Fibroblast of skin of left quadriceps (primary cell): ENCODE measurements at places on chromosomes 16 and 17.

DNA sequence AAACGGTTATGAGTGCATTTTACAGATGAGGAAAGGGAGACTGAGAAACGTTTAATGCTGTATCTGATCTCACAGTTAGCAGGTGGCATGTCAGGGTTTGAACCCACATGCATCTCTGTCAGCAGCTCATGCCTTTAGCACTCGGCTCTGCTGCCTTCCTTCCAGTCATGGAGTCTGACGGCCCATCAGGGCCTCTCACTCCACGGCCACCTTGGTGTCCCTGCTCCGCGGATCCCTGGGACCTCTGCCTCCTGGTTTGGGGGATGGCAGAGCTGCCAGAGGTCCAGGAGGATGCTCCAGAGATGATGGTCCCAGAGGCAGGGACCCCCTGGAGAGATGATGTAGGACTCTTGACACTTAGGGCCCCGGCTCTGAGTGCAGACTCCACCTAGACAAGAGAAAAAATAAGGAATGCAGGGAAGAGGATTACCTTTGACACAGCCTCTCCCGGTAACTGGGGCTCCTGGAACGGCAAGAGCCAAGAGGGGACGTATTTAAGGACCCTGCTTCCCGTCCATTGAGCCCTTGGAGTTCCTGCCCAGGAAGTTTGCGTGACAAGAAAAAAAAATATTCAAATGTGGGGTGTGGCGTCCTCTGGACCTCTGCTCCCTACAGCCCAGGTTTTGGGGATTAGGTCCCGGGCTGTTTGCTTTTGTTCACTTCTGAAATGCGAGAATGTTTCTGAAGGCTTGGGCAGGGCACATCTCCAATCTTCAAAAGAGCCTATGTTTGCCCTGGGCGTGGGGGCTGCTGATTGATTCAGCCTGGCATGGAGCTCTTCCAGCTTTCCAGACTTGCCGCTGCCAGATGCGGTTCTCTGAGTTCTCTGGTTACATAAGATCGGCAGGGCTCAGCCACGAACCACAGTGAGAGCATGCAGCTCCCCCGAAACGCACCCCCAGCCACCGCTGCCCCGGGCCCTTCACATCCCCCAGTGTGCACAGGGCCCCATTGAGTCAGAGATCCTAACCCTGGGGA is at the start of gene ALDH3A1:
Gene ALDH3A1, minus strand, starts transcription at position 470 of the 978 bp plus-strand sequence. CDS start 3,169 bp downstream, outside the sequence.
- DNase-seq = no peak

- DNase-seq = no peak
Measured at GRCh38 chr17:32370426-32370825, 20.5 kb downstream of the ZNF207 start.

DNA sequence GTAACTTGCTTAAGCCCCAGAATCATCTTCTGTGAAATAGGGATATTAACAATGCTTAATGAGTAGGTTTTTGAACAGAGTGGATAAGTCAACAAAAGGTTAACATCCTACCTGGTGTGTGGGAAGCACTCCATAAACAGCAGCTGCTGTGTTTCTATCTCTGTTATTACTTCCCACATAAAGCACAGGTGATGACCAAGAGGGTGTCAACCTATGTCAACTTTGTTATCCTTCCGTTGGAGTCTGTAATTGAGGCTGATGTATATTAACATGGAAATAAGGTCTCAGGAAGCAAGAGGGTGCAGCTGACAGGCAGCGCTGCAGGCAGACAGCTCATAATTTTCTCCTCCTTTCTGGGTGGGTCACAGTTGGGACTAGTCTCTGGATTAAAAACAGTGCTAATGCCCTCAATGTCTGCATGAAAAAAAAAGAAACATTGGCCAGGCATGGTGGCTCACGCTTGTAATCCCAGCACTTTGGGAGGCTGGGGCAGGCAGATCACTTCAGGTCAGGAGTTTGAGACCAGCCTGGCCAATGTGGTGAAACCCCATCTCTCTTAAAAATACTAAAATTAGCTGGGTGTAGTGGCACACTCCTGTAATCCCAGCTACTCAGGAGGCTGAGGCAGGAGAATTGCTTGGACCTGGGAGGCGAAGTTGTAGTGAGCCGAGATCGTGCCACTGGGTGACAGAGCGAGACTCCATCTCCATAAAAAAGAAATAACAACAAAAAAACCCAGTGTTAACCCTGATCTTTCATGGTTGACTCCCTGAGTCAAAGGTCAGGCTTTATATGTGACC is 269.6 kb downstream of the SNX29 start:
- no peak for DNase-seq

DNA sequence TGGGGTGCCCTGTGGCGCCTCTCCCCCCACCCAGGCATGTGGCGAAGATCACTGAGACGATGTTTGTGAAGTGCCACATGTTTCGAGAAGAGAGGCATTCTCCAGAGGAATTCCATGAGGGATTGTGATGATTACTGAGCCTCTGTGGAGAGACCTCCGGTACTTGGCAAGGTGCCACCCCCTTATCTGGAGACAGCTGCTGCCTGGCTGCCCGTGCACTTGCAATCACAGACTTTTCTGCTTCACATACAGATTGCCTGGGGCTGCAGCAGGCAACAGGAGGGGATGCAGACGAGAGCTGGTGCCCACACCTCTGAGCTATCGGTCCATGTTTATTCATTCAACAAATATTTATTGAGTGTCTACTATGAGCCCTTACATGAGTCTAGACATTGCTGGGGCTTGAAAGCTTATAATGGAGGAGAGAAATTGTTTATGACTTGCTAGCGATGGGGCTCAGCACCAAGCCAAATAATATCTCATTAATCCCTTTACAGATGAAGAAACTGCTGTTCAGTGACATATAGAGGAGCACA is 317.2 kb upstream of the ZFHX3 start:
- peak; percentile 3 for DNase-seq

GRCh38 chr17:40056379-40057015 is 2.3 kb upstream of the MED24 start:
- DNase-seq = no peak

GRCh38 chr17:45841883-45842525 is 2.7 kb upstream of the SPPL2C start:
- no peak for DNase-seq

- no peak for DNase-seq
Measured at GRCh38 chr16:47229053-47230050, 85.6 kb upstream of the NETO2 start.

GRCh38 chr17:68937890-68938514 is 17.2 kb downstream of the ABCA8 start:
- no peak for DNase-seq

GRCh38 chr16:75333721-75334163 is 82.3 kb upstream of the BCAR1 start:
- no peak for DNase-seq

- DNase-seq = no peak
Measured at GRCh38 chr16:82108100-82108499, 61.9 kb downstream of the MPHOSPH6 start.

DNA sequence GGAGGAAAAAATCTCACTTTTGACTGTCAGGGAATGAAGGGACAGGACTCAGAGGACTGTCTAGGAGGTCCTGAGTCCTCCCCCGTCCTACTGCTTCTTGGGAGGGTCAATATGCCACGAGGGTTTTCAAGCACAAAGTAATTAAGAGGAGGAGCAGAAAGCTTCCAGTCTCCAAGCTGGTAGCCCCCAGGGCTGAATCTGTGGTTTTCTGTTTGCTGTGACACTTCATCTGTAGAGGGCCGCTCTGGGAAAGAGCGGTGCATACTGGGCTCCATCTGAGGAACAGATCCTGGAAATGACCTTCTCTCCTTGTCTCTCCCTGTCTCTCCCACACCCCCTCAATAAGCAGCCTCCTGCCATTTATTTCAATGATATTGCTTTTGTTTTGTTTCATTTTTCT is 180.1 kb upstream of the SDK2 start:
- DNase-seq = no peak

DNA sequence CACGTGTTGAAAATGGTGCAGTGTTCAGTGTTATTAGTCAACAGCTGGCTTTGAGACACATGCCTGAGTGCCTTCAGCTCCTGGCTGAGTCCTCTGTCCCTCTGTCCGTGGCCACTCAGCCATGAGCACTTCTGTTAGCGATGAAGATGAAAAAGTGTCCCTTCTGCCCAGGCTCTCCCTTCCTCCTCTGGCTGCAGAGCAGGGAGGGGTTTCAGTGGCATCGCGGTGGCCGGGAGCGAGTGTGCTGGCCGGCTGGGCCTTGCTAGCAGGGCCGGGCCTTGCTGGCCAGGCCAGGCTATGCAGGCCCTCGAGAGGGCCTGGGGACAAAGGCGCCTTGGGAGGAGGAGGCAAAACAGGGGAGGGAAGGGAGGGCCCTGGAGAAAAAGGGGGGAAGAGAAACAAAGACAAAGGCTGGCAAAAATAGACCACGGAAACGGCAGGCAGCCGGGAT is 47.7 kb downstream of the CMIP start:
- no peak for DNase-seq

DNA sequence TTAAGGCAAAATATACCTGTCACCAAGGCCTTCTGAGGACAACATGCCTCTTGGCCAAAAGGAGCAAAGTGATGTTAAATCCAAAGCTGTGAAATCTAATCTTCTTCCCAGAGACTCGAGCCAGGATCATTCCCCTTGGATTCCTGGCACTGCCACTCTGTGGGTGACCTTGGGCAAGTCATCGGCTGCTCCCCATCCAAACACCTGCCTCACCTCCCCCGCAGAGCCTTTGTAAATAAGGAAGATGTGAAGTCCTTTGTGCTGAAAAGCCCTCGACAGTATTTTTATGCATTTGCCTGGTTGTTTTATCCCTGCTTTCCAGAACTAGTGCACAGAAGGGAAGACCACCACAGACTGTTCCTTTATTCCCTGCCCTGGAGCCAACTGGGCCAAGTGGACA is 5.4 kb upstream of the CEP295NL start:
- DNase-seq = no peak

- no peak for DNase-seq
Measured at GRCh38 chr16:49017501-49017900, 264.1 kb downstream of the CBLN1 start.

GRCh38 chr16:11297492-11298142 is 16.5 kb upstream of the PRM1 start:
- DNase-seq = no peak

DNA sequence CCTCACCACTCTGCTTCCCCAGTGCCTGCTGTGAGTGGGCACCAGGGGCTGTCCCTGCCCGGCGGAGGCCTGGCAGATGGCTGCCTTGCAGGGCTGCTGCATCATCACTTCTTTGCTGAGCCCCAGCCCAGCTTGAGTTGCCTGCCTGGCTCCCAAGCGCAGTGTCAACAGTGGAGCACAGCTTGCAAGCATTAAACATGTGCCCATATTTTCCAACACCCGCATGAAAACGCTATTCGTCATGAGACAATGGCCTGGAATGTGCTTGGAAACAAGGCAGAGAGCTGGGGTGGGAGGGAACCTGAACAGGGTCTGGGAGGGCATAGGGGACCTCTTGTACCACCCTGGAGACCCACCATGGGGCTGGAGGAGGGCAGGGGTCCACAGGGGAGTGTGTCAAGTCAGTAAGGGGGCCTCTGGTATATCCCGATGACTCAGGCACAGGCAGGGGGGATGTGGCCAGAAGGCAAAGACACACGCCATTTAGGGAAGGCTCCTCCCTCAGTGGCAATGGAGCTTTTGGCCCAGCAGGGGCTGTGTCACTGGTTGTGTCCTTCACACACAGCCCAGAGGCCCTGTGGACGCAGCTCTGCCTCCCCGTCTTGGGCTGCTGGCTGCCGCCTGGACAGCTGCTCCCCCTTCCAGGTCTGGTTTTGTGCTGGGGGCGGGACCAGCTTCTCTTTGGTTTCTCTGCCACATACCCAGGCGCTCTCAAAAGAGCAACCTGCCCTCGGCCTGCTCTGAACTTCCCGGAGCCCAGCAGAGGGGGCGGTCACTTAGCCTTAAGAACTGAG is 17.4 kb upstream of the MTSS2 start:
- peak; percentile 85 for DNase-seq

DNA sequence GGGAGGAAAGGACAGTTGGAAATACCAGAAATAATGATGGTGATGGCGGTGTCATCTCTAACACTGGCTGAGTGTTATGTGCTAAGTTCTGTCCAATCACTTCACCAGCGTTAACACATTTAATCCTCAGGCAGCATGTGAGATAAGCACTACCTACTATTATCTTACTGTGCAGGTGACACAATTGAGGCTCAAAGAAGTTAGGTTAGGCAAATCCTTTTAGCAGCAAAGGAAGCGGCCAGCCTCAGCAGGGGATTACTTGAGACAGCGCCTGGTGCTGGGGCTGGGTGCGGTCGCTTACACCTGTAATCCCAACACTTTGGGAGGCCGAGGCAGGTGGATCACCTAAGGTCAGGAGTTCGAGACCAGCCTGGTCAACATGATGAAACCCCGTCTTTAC is 18.7 kb upstream of the DHX8 start:
- DNase-seq = no peak

DNA sequence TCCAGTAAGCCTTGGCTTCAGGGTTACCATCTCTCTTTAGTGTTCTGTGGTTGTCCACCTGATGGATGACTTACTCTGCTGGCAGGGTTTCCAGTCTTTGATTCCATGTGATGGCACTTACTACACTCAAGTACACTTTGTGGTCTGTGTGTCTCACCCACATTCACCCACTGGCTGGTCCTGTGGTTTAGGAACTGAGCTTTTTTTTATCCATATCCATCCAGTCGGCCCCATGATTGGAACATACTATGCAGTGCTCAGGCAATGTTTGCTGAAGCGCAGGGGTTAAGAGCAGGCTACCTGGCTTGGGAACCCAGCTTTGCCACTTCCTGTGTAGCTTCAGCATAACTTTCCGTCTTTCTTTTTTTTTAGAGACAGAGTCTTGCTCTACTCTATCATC is 2.8 kb upstream of the FUS start:
- no peak for DNase-seq

GRCh38 chr17:64156670-64157069 is 26.7 kb upstream of the ERN1 start:
- DNase-seq = no peak

DNA sequence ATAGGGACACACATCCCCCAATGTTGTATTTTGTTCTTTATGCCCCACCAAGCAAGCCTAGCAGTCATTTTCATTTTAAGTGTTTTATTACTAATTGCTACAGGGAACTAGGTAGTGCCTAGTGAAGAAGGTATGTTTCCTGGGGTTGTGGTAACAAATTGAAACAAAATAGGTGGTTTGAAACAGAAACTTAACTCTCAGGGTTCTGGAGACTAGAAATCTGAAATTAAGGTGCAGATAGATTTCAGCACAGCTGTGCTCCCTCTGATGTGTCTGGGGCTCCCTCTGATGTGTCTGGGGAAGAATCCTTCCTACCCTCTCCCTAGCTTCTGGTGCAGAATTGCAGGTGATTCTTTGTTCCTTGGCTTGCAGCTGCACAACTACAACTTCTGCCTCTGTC is 390.1 kb downstream of the ZFHX3 start:
- DNase-seq = no peak

DNA sequence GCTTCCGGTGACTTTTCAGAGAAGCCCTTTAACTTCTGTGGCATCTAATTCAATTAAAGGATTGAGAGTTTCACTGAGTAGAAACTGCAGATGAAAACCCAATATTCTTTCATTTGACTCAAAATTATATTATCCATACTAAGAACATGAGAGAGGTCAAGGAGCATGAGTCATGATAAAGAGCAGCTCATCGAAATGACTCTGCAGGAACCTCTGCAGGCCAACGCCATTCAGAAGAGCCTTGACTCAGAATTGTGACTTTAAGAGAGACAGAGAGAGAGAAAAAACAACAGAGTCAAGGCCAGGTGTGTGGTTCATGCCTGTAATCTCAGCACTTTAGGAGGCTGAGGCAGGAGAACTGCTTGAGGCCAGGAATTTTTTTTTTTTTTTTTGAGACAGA is 417.2 kb upstream of the XYLT1 start:
- DNase-seq = no peak

GRCh38 chr17:81502471-81503017 is 10.1 kb downstream of the ACTG1 start:
- no peak for DNase-seq
